Osteocyte (in vitro differentiated cells): ENCODE measurements at places on chromosomes 3 and 15.

GRCh38 chr3:172581757-172582166 is 58.5 kb upstream of the TNFSF10 start:
- H3K27me3 ChIP-seq, result peaks cover 1% of the 10 kb centered on the region
- H3K4me1 ChIP-seq, result peaks cover 10% of the 10 kb centered on the region
- no peak overlapping the region for H3K27ac ChIP-seq
- no peaks in the 10 kb centered on the region for H3K36me3 ChIP-seq
- DNase-seq, result no peak
- H3K4me3 ChIP-seq, result no peak overlapping the region

DNA sequence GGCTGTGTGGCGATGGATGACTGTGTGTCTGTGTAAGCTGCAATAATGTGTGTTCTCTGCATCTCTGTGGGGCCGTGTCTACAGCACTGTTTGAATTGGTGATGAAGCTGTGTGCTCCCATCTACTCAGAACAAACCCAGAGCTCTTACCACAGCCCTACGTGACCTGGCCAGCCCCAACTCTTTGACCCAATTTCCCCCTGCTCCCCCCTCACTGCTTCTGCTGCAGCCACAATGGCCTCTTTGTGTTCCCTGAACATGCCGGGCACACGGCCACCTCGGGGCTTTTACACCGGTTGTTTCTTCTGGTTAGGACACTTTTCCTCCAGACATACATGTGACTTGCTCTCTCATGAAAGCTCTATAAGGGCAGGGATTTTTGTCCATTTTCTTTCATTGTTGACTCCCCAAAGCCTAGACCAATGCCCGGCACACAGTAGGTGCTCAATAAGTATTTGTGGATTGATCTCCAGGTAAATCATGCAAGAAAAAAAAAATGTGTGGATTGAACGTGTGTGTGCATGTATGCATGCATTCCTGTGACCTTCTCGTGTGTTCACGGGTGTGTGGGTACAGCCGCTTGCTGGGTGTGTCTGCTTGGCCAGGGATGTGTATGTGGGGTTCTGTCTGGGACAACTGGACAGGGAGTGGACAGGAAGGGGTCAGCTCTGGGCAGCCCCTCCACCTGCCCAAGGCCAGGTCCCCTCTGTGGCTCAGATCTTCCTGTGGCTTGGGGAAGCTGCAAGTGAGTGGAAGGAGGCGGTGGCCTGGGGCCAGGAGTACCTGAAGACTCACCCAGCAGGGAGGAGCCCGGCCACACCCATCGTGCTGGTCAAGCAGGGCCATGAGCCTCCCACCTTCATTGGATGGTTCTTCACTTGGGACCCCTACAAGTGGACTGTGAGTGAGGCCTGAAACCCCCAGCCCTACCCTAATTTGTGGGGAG is 14.8 kb downstream of the VILL start:
- DNase-seq, result no peak
- H3K4me3 ChIP-seq, result no peak overlapping the region
- H3K4me1 ChIP-seq, result peaks cover 2% of the 10 kb centered on the region
- H3K36me3 ChIP-seq, result no peaks in the 10 kb centered on the region
- no peaks in the 10 kb centered on the region for H3K27me3 ChIP-seq
- no peak overlapping the region for H3K27ac ChIP-seq

- peaks cover 11% of the 10 kb centered on the region for H3K27me3 ChIP-seq
- H3K4me3 ChIP-seq, result no peak overlapping the region
- no peak overlapping the region for H3K27ac ChIP-seq
- no peak for DNase-seq
Observed at GRCh38 chr3:130826516-130827182, 67.2 kb upstream of the ATP2C1 start.

- no peak overlapping the region for H3K27ac ChIP-seq
- no peak for DNase-seq
- H3K36me3 ChIP-seq, result no peaks in the 10 kb centered on the region
- peaks cover 18% of the 10 kb centered on the region for H3K4me1 ChIP-seq
Observed at GRCh38 chr3:20064387-20064786, 24.1 kb downstream of the KAT2B start.

DNA sequence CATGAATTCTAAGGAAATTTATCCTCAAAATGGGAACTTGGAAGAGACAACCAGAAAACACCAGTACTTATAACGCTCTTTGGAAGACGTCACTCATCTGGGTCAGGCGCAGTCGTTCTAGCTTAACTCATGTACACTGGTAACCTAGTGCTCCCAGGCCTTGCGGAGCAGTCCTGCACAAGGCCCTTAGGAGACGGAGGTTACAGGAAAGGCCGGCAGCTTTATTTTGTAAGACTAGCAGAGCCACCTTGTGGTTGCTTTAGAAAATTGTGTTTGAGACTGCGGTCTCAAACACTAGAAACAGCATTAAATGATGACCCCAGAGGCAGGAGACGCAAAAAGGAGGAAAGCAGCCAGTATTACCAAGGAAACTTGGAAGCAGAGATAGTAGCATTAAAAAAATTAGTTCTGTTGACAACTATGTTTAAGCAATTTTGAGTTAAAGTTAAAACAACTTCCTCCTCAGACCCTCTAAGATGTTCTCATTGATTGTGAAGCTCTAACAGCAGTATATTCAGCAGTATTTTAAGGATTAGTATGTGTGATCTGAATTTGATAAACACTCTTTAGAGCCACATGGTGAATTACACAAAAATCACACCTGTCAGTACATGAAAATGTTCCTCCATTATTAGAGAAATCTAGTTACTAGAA is 141.9 kb upstream of the C2CD4B start:
- no peak overlapping the region for H3K4me3 ChIP-seq
- H3K36me3 ChIP-seq, result peaks cover 4% of the 10 kb centered on the region
- no peak overlapping the region for H3K27ac ChIP-seq
- DNase-seq, result no peak
- peaks cover 50% of the 10 kb centered on the region for H3K27me3 ChIP-seq

GRCh38 chr15:91408476-91409076 is 308.5 kb downstream of the SV2B start:
- no peaks in the 10 kb centered on the region for H3K27me3 ChIP-seq
- H3K4me1 ChIP-seq, result no peaks in the 10 kb centered on the region
- no peak overlapping the region for H3K27ac ChIP-seq
- H3K36me3 ChIP-seq, result no peaks in the 10 kb centered on the region
- H3K4me3 ChIP-seq, result no peak overlapping the region

DNA sequence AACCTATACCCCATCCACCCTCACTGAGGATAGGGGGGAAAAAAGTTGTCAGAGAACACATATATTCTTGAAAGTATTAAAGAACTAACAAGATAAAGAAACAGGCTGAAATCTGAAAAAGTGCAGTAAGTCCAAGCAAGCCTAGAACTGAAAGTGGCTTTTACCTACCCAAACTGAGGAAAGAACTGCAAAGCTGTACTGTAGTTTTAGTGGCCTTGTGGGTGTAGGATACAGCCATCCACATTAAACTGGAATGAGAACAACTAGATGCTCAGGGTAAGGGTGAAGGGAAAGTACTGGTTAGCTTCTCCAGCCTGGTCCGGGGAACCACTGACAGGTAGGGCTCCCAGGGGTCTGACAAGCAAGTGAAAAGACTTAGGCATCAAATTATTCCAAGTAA is 10.1 kb downstream of the UBP1 start:
- no peak overlapping the region for H3K4me3 ChIP-seq
- no peak overlapping the region for H3K27ac ChIP-seq
- no peak for DNase-seq
- H3K27me3 ChIP-seq, result no peaks in the 10 kb centered on the region
- H3K36me3 ChIP-seq, result peaks cover 4% of the 10 kb centered on the region

- H3K27ac ChIP-seq, result peak overlapping the region; percentile 95
- H3K36me3 ChIP-seq, result no peaks in the 10 kb centered on the region
- H3K27me3 ChIP-seq, result no peaks in the 10 kb centered on the region
- DNase-seq, result no peak
- peaks cover 63% of the 10 kb centered on the region for H3K4me1 ChIP-seq
Observed at GRCh38 chr3:152270937-152271336, 2.2 kb downstream of the MBNL1 start.

DNA sequence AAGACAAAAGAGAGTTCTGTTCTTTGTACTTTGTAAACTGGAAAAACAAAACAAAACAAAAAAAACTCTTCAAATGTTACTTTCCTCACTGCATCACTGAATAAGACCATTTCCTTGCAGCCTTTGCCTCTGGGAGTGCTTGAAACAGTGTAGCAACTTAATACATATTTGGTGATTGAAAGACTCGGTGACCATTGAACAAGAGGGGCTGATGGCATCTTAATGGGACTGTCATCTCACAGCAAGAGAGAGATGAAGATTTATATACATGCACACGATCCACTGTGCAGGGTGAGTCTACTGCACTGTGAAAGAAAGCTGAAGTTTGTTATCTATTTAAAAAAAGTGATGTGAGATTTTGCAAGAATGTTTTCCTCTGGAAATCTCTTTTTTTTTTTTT is 111.9 kb upstream of the KLHL25 start:
- H3K27ac ChIP-seq, result no peak overlapping the region
- no peak overlapping the region for H3K4me3 ChIP-seq
- DNase-seq, result no peak
- no peaks in the 10 kb centered on the region for H3K4me1 ChIP-seq
- H3K36me3 ChIP-seq, result no peaks in the 10 kb centered on the region

DNA sequence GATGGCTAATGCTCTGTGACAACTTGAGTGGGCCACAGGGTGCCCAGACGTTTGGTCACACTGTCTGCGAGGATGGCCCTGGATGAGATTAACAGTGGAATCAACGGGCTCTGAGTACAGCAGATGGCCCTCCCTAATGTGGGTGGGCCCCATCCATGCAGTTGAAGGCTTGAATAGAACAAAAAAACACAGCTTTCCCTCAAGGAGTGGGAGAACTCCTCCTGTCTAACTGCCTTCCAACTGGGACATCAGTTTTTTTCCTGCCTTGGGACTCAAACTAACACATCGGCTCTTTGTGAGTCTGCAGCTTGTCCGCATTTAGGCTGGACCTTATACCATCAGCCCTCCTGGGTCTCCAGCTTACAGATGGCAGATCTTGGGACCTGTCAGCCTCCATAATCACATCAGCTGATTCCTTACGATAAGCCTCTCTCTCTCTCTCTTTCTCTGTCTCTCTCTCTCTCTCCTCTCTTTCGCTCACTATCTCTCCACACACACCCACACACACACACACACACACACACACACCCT is 20.8 kb downstream of the FAM174B start:
- no peak overlapping the region for H3K27ac ChIP-seq
- peaks cover 2% of the 10 kb centered on the region for H3K27me3 ChIP-seq
- H3K4me3 ChIP-seq, result no peak overlapping the region
- DNase-seq, result no peak
- peaks cover 1% of the 10 kb centered on the region for H3K36me3 ChIP-seq
- peaks cover 43% of the 10 kb centered on the region for H3K4me1 ChIP-seq

GRCh38 chr15:31973197-31973596 is 57.1 kb upstream of the CHRNA7 start:
- no peaks in the 10 kb centered on the region for H3K36me3 ChIP-seq
- no peak overlapping the region for H3K27ac ChIP-seq
- peaks cover 7% of the 10 kb centered on the region for H3K27me3 ChIP-seq
- H3K4me3 ChIP-seq, result no peak overlapping the region

DNA sequence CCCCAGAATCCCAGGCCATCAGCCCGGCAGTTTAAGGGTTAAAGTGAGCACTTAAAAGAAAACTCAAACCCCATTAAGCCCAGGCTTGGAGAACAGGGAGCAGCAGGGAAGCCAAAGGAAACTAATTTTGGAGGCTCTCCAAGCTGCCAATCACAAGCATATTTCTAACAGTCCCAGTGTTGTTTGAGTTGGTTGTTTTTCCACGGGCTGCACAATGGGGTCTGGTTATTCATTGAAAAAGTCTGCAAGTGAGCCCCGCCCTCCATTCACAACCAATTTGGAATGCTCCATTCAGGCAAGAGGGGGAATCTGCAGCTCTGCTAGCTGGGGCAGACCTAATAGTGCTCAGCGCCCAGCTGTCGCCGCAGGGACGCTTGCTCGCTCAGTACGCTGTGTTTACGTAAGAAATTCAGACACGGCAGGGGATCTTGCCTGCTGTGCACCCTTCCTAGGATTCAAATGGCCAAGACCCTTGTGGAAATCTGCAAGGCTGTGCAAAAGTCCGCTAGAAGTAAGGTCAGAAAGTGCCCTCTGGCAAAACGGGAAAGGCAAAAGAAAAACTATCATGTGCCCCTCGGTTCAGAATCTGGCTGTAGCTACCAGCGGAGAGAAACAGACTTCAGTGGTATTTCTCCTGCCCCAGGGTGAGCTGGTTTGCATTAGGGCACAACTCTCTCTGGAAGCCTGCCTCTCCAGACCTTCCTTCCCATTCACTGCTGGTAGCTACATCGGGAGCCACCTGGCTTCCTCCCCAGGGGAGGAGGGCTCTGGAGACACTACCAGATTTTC is 11.0 kb downstream of the ETV5 start:
- peak overlapping the region; percentile 87 for H3K27ac ChIP-seq
- H3K4me1 ChIP-seq, result peaks cover 51% of the 10 kb centered on the region
- peak; percentile 95 for DNase-seq
- H3K36me3 ChIP-seq, result peaks cover 27% of the 10 kb centered on the region
- H3K27me3 ChIP-seq, result no peaks in the 10 kb centered on the region
- peak overlapping the region; percentile 61 for H3K4me3 ChIP-seq

GRCh38 chr3:127908202-127908601 is 6.8 kb upstream of the KBTBD12 start:
- peaks cover 3% of the 10 kb centered on the region for H3K27me3 ChIP-seq
- no peak overlapping the region for H3K4me3 ChIP-seq
- no peaks in the 10 kb centered on the region for H3K36me3 ChIP-seq
- H3K27ac ChIP-seq, result no peak overlapping the region
- H3K4me1 ChIP-seq, result peaks cover 17% of the 10 kb centered on the region

DNA sequence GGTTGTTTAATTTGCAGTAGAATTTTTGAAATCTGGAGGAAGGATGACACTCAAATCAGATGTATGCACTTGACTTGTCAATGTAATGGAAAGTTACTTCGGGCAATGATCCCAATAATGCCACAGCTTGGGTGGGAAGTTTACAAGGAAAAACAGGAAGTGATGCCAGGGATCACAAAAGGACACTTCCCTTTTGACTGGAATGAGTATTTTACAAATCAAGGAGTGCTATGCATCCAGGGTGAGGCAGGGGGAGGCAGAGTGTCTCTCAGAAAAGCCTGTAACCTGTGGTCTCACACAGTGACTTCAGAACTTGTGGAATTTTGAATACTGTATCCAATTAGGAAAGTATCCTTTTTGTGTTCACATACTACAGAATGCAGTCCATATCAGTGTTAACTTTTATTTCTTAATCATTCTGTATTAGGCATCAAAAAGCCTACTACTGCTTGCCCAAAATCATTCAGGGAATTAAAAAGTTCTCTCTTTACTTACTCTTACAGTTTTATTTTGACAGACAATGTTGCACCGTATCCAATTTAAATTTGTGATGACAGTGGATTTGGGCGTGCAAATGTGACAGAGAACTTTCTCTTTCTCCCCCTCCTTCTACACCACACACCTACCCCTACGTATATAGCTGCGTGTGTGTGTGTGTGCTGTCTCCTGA is 445.1 kb downstream of the MECOM start:
- H3K4me3 ChIP-seq, result no peak overlapping the region
- DNase-seq, result no peak
- peak overlapping the region; percentile 56 for H3K27ac ChIP-seq
- peaks cover 12% of the 10 kb centered on the region for H3K4me1 ChIP-seq
- H3K27me3 ChIP-seq, result no peaks in the 10 kb centered on the region

DNA sequence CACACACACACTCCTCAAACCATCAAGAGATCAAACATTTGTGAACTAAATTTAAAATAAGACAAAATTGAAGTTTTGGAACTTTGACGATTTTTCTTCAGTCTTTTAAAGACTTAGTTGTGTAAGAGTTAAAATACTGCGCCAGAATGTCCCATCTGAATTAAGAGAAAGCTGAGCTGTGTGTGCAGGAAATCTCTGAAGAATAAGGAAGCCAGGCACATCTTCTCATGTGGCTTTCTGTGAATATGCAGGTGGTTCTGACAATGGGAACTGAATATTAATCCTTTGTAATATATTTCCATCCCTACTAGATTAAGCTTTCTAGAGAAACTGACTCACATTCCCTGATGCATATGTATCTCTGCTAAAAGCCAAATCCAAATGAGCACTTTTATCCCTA is 60.1 kb upstream of the ICE2 start:
- no peak for DNase-seq
- no peaks in the 10 kb centered on the region for H3K4me1 ChIP-seq
- H3K27ac ChIP-seq, result no peak overlapping the region
- no peak overlapping the region for H3K4me3 ChIP-seq
- H3K27me3 ChIP-seq, result no peaks in the 10 kb centered on the region
